Renal cortical epithelial cell (primary cell): ENCODE measurements at places on chromosomes 6 and 20.

DNA sequence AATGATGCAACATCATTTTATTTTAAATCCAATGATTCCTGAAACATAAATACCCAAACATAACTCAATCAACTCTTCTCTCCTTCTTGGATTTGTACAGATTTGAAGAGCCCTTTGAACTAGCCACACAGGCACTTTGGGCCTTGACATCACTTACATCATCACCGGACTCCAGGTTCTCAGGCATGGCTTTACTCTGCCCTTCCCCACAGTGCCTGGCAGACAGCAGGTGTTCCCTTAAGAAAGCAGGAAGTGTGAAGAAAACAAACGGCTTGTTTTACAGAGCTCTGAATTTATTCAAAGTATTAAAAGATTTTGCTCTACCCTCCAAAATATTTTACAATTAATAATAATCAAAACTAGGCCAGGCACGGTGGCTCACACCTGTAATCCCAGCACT, 54.8 kb upstream of the GCM1 start:
- DNase-seq: no peak

DNA sequence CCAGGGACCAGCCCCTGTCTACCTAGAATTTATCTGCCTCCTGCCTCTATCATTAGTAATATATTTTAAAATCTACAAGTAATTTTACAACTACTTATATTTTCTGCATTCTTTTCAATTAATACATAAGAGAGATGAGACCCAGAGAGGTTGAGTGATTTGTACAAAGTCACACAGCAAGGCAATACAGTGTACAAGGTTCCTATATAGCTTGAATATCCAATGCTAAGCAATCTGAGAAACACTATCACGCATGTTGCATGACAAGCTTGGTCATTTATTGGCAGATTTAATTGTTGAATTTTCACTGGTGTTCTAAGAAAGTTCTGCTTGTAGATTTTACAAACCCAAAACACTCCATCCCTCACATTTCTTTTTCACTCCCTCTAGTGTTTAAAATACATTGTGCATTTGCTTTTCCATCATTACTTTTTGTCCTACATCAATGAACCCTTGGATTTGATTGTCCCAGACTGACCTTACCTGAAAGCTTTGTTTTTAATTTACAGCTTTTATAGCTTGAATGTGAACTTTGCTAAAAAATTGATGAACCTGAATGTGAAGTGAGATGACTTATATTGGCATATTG, 520.9 kb upstream of the CITED2 start:
- DNase-seq: no peak

GRCh38 chr20:4234128-4234527, 218.8 kb upstream of the RNF24 start:
- peak; percentile 22 for DNase-seq

DNA sequence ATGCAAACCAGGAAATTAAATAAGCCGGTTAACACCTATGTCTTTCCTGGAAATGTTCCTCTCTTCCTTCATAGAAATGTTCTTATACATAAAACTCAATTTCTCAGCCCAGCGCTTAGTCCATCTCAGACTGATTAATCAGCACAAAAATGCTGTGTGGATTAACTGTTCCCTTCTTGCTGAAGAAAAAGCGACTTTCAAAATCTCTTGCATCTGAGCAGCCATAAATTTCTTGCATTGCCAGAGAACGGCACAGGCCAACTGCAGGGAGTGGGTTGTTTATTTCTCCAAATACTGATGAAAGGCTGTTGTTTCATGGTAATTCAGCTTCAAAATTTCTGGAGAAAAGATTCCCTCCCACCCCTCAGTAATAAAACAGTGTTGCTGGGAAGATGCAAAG, 517.6 kb downstream of the BTBD3 start:
- DNase-seq: no peak

- DNase-seq: peak; percentile 96
Observed at GRCh38 chr6:113697632-113698410, 159.3 kb upstream of the MARCKS start.

GRCh38 chr20:20425823-20426654, 58.1 kb downstream of the INSM1 start:
- no peak for DNase-seq

DNA sequence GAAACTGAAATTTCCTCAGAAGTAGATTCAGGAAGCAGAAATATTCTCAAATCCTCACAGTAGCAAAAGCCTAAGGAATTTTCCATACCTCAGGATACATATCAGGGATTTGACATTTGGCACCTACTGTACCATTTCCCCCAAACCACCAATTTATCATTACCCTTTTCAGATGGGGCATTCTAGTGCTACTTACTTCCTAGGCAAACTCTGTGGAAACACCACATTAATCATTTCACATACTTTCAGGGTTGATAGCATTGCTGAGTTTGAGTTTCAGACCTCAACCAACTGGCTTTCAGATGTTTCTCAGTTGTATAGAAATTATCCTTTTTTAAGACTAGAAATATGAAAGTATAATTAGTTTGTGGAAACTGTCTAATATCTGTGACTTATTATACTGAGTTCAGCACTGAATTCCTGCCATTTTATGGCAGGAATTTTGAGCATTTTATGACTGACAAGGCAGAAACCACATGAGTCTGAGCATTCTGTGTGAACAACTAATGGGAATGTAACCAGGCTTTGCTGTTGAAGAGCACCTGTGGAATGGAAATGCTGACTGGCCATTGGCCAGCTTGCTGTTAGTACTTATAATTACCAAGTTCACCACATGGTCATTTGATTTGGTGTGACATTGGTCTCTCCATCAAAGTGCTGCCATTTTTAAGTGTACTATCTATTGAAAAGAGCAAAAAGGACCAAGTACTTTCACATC, 35.1 kb upstream of the IRAK1BP1 start:
- no peak for DNase-seq

DNA sequence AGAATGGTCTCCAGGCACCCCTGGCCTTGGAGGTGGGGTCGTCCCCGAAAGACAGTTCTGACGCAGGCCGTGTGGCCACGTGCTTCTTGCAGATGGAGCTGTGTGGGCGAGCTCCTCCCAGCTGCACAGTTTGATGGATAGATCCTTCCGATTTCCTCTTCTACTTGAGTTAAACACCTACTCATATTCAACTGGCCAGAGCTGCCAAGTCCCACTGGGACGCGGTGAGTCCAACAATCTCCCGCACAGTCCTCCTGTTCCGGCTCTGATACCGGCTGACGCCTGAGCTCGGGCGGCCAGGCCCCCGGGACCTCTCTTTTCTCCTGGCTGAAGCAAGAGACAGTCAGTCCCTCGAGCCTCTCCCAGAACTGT, 57.9 kb upstream of the DACT2 start:
- no peak for DNase-seq

GRCh38 chr6:26304797-26305640, 60.0 kb upstream of the BTN3A2 start:
- DNase-seq: peak; percentile 51

DNA sequence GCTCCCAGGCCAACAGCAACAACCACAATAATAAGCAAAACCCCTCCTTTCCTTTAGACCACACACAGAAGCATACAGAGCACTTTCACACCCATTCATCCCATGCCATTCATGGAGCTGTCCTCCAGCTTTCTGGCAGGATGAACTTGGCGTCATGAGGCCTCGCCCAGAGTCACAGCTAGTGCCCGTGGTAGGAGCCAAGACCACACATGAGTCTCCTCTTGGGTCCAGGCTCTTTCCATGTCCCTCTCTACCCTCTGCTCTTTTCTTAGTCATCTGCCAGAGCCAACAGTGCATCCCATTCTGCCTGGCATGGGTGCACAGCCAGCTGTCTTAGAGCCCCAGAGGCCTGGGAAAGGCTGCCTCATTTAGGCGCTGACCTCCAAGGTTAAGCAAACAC, 1.8 kb upstream of the TGM3 start:
- DNase-seq: no peak

- no peak for DNase-seq
Observed at GRCh38 chr20:63422653-63423052, 49.8 kb downstream of the KCNQ2 start.

- no peak for DNase-seq
Observed at GRCh38 chr20:17172836-17173516, 53.9 kb upstream of the PCSK2 start.

GRCh38 chr20:391041-391711, 10.6 kb downstream of the TRIB3 start:
- peak; percentile 72 for DNase-seq

DNA sequence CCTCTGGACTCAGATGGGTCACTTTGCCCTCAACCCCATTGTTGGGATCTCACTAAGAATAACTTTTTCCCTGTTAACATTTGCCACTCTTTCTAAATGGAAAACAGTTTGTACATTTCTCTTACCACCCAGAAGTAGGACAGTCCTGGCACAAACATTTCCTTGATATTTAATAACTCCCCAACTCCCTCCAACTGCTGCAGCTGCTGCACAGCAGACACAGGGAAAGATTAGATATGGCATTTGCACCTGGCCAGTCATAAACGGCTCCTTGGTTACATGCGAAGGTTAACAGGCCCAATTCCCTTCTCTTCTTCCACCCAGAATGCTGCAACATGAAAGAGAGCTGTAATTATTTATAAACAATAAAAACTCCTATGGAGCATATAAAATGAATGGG, 55.9 kb upstream of the SOX4 start:
- no peak for DNase-seq

- no peak for DNase-seq
Observed at GRCh38 chr6:25006075-25006474, 70.3 kb upstream of the RIPOR2 start.

DNA sequence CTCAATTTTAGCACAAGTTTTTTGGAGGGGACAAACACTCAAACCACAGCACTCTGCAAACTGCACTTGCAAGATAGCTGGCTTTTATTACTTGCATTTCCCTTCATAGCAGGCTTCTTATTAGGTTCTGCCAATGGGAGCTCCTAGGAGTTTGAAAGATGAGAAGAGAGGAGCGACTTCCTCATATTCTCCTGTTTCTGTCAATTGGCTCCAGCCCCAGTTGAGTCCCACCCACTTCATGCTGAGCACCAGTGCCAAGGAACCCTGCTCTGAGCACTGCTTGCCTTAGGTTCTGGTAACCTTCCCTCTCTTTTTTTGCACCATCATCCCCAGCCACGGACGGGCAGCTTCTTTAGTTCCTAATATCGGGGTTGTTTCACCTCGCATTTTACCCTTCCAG, 67.9 kb downstream of the PSMB1 start:
- no peak for DNase-seq

DNA sequence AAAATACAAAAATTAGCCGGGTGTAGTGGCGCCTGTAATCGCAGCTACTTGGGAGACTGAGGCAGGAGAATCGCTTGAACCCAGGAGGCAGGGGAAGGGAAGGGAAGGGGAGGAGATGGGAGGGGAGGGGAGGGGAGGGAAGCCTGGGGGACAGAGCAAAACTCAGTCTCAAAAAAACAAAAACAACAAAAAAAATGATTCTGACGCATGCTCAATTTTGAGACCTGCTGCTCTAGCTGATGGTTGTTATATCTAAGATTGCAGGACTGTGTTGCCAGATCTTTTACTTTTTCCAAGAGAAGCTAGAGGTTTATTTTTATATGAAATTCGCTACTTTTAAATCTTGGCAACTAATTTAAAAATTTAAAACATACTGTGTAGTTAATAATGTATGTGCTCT, 2.4 kb upstream of the WFDC2 start:
- no peak for DNase-seq

DNA sequence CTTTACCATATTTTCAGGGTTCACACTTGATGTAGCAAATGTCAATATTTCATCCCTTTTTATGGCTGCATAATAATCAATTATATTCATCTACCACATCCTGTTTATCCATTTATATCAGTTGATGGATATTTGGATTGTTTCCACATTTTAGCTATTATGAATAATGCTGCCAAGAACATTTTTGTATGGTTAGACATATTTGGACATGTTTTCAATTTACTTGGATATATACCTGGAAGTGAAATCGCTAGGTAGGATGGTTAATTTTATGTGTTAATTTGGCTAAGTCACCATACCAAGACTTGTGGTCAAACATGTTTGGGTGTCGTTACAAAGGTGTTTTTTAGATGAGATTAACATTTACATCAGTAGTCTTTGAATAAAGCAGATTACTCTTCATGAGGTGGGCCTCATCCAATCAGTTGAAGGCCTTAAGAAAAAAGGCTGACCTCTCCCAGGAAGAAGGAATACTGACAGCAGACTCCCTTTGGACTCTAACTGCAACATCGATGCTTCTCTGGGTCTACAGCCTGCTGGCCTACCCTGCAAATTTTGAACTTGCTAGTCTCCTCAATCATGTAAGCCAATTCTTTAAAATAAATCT, 196.5 kb downstream of the BACH2 start:
- DNase-seq: no peak

DNA sequence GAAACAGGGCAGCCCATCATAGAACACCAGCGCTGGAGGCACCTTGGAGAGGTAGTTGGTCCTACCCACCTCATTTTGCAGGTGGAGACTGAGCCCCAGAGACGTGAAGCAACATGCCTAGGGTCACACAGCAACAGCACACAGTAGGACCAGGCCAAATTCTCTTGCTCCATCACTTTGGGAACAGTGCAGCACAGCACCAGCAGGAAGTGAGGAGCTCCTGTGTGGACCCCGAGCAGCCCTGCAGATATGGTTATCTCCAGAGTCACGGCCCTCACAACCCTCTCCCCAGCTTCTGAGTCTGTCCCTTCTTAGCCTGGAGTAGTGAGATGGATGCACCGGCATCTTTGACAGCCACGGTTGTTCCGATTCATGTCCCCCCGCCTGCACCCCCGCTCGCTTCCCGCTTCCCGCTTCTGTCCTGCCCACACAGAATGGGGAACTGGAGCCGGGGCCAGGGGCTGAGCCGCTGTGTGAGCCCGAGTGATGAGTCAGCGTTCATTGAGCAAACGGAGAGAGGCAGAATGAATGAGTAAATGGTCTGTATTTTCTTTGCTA, 72.6 kb upstream of the DUSP22 start:
- DNase-seq: peak; percentile 63

DNA sequence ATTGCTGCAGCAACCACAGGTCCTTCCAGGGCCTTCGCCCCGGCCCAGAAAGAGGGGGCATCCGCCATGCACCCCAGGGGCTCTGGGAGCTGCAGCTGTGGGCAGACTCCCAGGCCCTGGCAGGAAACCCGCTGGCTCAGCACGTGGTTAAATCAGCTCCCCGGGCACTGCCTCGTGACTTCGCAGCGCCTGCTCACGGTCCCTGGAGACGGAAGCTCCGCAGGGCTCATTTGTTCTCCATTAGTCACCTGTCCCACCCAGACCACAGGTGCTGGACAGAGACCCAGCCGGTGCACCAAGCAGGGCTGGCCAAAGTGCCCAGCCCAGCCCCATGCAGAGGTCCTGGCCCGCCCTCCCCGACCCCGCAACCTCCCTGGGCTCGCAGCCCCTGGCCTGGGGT, 14.7 kb downstream of the KCNQ2 start:
- peak; percentile 42 for DNase-seq

DNA sequence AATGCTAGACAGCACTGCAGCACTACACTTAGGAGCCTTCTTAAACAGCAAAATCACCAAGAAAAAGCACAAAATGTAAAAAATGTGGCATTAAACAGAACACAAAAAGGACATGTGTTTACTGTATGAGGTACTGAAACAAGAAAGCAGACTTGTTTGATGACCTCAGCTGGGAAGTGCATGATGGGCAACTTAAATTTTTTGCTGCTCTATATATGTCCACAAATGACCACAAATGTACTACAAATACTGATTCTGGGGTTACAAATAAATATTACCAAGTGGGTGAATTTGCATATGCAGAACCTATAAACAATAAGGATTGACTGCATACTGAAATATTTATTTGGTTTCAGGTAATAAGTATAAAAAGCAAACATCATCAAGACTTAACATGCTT, 13.1 kb downstream of the RAB23 start:
- DNase-seq: no peak
